ENCODE measurements at places on chromosomes 11 and 22.

DNA sequence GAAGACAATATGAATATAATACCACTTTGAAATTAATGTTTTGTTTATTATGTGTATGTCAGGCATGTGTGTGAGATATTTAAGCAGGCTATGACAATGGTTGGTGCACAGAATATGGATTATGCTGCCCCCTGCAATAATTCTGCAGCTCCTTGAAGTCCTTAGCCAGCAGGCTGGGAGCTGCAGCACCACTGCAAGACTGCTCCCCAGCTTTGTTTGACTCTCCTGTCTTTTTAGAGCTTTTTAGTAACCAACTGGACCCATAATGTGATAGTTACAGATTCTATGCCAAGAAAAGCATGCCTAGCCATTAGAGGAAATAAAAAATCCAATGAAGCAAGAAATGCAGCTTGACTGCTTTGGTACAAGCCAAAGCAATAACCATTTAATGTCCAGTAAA, 535.1 kb downstream of the TMEM135 start:
- no peak for DNase-seq

GRCh38 chr11:96254087-96254486, 88.9 kb downstream of the MAML2 start:
- DNase-seq: no peak

DNA sequence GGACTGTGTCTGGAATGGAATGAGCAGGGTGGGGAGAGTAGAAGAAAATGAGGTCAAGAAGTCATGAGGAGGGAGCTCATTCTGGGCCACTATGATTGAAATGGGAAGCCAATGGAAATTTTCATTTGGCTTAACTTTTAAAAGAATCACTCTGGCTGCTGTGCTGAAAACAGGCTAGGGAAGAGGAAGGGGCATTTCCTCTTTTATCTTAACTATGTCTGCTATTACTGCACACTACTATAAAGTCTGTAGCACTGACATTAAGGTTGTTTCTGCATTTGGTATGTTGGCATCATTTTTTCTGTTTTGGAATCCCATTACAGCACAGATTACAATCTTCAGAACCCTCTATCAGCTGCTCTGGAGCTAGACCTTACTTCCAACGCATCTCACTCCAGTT, 8.2 kb downstream of the PATL1 start:
- DNase-seq: no peak

- no peak for DNase-seq
Measured at GRCh38 chr11:110317516-110317932, 21.1 kb upstream of the RDX start.

- DNase-seq: no peak
Measured at GRCh38 chr11:2248242-2248641, 22.1 kb downstream of the ASCL2 start.

- no peak for DNase-seq
Measured at GRCh38 chr22:26903030-26903856, 245.9 kb downstream of the MIAT start.

DNA sequence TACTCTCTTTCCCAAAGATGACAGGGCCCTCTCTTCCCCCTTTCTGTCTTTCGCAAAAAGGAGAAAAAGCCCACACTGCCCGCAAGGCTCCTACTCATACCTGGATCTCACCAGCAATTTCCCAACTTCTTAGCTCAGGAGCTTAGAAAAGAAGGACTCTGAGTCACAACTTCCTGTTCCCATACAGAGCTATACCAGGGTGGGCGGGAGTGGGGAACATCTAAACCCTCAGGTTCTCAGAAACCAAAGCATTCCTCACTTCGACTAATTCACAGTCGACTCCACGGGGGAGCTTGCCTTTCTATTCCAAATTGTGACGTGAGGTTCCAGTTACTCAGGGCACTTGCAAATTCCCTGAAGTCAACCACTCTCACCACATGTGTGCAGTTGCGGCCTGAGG, 61.9 kb downstream of the MTNR1B start:
- DNase-seq: no peak

DNA sequence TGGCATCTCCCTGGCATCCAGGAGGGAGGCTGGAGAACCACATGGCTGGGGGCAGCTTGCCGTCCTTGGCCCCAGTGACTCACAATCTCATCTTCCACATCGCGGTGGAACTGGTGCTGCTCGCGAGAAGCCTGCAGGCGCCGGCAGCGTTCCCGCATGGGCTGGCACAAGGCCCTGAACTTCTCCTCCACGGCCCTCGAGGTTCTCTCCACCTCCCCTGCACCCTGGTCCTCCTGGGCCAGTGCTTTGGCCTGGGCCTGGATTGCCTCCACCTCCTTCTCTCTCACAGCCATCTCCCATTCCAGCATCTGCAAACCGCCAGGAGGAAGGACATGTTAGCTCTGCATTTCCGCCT, 16.3 kb upstream of the RBM4B start:
- DNase-seq: no peak

GRCh38 chr22:45136594-45136993, 27.1 kb upstream of the NUP50 start:
- DNase-seq: no peak

- DNase-seq: no peak
Measured at GRCh38 chr11:70092959-70093715, 15.0 kb downstream of the ANO1 start.

- no peak for DNase-seq
Measured at GRCh38 chr11:790721-791564, 1.1 kb upstream of the CEND1 start.

- DNase-seq: no peak
Measured at GRCh38 chr22:31569126-31569525, 72.8 kb downstream of the SFI1 start.

- no peak for DNase-seq
Measured at GRCh38 chr22:48244388-48245195, 1482.1 kb downstream of the TBC1D22A start.

DNA sequence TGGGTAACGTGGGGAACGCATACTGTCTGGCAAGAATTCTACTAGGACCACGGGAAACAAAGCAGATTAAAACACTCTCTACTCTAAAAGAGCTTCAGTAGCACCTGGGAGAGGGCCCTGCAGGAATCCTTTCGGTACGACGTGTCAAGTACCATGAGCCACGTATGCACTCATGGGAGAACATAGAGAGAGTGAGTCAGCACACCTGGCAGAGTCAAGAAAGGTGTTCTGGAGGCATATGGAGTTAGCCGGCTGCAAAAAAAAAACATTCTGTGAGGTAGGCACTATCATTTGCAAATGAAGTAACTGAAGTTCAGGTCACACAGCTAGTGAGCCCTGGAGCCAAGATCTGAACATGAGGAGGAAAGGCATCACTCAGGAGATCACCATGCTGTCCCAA, 71.1 kb upstream of the BID start:
- DNase-seq: no peak

GRCh38 chr22:37254867-37255233, 10.8 kb upstream of the RAC2 start:
- DNase-seq: no peak

- DNase-seq: no peak
Measured at GRCh38 chr11:117437041-117437790, 109.6 kb downstream of the CEP164 start.

DNA sequence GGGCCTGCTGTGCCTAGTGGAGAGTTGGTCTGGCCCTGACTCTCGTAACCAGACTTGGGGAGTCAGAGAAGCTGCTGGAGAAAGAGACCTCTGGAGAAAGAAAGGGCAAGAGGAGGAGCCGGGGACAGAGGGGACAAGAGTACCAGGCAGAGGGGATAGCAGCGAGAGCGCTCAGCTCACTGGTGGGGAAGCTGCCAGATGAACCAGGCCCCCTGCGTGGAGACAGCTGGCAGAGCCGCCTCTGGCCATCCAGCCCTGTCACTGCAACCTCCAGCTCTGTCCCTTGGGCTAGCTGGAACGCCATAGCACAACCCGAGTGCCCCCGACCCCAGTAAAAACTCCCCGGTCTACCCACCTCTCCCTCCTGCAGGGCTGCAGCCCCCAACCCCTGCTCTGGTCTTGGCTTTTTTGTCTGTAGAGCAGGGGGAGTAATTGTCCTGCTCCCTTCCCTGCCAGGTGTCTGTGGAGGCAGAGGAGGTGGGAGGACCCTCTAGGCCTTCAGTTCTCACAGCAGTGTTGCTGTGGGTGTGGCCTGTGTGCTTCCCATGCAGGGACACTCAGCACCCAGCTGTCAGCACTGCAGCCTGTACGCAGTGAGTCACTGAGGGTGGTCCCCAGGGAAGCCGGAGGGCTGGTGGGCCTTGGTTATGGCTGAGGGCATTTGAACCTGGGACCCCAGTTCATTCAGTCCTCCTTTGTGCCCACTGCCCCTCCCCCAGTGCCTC, 4.8 kb upstream of the SUN2 start:
- DNase-seq: no peak

DNA sequence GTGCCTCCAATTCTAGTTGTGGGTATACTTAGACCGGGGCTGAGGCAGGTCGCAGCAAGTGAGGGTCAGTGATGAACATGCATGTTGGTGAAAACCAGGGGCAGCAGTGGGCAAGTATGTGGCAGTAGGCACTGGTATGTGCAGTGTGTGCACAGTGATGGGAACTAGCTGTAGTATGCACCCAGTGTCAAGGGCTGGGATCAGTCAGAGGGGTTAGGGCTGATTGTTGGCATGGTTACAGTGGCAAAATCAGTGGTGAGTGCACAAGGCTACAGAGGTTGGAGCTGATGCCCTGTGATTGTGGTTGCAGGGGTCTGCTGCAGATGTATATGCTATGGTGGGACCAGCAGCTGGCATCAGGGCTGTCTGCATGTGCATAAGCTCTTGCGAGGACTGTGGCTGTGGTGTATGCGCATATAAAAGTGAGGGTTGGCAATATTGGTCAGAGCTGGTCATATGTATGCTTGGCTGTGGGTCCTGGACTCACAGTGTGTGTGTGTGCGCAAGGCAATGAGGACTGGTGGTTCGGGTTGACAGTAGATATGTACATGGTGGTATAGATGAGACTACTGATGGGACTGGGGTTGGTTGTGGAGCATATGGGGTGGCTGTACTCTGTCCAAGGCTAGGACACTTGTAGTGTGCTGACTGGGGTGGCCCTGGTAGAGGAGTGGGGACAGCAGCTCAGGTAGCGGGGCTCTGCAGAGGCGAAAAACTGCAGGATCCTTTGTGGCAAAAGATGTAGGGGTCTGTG, 33.7 kb upstream of the CHORDC1 start:
- DNase-seq: no peak

GRCh38 chr11:34395916-34396550, 38.2 kb upstream of the ABTB2 start:
- no peak for DNase-seq

- no peak for DNase-seq
Measured at GRCh38 chr11:60905551-60906113, 753 bp downstream of the PRPF19 start.

GRCh38 chr22:44603767-44604166, 98.2 kb upstream of the PRR5 start:
- no peak for DNase-seq

GRCh38 chr11:108536783-108537182, 38.6 kb upstream of the POGLUT3 start:
- no peak for DNase-seq

DNA sequence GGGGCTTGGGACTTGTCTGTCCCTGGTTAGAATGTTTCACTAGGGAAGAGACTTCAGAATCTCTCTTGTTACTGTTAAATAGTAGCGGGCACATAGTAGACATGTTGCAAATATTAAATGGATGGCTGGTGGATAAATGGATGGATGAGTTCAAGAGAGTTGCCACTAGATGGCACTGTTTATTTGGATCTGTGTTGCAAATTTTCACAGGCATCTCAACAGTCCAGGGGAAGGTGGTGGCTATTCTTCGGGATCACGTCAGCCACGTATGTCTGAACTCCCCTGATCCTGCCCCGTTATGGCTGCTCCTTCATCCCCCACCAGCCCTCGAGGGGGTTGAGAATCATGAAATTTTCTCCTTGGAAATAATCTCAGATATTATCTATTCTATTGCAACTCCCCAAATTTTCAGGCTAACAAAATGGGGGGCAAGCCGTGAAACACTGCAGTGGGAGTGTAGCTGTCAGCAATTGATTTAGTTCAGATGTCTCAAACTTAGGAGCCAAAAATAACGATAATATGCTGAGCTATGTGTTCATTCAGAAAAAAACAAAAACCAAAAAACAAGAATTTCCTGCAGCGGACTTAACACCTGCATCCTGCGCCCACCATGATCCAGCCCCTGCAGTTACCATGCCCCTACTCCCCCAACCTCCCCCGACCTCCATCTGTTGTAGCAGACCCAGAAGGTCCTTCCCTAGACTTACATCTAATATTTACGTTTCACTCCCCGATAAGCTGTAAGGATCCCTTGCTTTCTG, 29.1 kb upstream of the BIRC3 start:
- DNase-seq: peak; percentile 42

DNA sequence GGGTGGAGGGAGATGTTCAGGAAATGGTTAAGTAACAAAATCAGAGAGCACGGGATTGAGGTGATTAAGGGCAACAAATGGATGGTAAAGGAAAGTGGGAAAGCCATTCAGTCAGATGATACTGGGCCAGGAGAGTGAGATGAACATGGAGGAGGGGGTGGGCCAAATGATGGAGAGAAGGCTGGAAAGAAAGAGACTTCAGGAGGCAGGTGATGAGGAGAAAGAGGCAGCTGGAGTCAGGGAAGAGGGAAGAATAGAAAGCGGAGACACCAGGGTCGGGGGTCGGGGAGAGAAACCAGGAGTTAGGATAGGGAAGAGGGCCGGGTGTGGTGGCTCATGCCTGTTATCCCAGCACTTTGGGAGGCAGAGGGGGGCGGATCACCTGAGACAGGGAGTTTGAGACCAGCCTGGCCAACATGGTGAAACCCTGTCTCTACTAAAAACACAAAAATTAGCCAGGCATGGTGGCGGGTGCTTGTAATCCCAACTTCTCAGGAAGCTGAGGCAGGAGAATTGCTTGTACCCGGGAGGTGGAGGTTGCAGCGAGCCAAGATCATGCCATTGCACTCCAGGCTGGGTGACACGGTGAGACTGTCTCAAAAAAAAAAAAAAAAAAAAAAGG, 4.7 kb upstream of the KDM2A start:
- no peak for DNase-seq

DNA sequence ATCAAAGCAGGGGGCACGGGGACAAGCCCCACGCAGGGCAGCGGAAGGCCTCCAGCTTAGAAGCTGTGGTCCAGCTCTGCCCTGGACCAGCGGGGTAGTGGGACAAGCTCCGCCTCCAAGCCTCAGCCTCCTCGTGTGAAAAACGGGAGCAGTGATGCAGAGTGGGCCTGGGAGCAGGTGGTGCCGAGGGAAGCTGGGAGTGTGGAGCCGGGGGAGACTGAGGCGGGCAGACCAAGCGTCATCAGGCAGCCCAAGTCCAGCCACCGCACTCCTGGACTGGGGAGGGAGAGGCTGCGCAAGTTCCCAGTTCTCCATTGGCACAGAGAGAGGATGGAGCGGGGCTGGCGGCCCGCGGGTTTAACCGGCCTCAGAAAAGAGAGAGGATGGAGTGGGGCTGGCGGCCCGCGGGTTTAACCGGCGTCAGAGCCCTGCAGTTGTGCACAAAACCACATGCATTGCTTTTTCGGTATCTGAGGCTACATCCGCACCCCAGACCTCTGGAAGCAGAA, 68.1 kb upstream of the PHF21B start:
- no peak for DNase-seq

DNA sequence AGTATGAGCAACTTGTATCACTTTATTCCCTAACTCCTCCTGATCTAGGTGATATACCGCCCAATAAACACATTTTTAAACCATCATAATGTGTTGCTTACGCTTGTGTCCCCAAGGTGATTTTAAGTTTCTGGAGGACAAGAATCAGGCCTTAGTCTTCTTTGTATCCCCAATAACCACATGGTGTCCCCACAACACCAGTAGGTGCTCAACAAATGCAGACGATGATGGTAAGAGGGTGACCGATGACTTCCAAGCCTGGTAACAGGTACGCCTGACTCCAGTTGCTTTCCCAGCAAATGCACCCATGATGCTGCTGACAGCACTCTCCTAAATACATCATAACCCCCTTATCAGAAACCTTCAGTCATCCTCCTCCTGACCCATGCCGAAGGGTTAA, 64.2 kb downstream of the EFCAB6 start:
- DNase-seq: no peak

GRCh38 chr22:23915290-23915689, 21.1 kb downstream of the MIF start:
- no peak for DNase-seq

Measured in activated CD4-positive, alpha-beta T cell treated with anti-CD3 and anti-CD28 coated beads, Interleukin-2, amount 50 U/mL, for 24 hours (primary cell).